ENCODE measurements at places on chromosomes 16 and 17.

DNA sequence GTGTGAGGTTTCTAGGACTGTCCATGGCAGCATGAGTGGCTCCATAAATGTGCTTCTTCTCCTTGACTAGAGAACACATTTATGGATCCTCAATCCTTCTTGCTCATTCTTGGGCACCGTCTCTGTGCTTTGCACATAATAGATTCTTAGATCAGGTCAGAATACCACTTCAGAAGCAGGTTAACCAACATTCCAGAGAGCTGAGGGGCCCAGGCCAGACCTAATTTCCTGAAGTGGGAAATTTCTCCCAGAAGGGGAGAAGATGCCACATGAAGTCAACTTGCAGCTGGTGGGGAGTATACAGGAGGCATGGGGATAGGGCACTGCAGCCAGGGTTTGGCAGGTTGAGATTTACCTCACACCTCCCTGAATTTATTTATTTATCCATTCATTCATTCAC lies 24.4 kb upstream of the VAT1L start:
- DNase-seq = no peak

- DNase-seq = no peak
These were observed 327.9 kb downstream of the HS3ST4 start for GRCh38 chr16:26019381-26020242.

- no peak for DNase-seq
These were observed 54.1 kb downstream of the IGF2BP1 start for GRCh38 chr17:49051269-49051668.

DNA sequence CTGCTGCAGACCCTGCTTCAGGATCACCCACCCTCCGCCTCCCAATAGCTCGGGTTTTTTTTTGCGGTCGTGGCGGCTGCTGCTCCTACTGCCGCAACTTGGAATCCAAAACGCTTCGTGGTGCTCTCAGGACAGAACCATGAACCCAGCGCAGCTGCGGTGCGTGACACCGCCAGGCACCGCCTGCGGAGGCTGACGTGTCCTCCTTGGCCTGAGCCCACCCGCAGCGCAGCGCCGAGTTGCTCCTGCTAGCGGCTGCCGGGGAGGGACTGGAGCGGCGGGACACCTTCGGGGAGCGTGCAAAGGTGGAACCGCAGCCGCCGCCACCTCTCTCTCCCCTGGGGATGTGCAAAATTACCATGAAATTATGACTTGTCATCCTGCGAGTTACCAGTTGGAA lies 1893.0 kb downstream of the TP53TG3F start:
- no peak for DNase-seq

- no peak for DNase-seq
These were observed 207.4 kb downstream of the MAF start for GRCh38 chr16:79393127-79393526.

- DNase-seq = no peak
These were observed 2.1 kb downstream of the HERPUD1 start for GRCh38 chr16:56933828-56934598.

DNA sequence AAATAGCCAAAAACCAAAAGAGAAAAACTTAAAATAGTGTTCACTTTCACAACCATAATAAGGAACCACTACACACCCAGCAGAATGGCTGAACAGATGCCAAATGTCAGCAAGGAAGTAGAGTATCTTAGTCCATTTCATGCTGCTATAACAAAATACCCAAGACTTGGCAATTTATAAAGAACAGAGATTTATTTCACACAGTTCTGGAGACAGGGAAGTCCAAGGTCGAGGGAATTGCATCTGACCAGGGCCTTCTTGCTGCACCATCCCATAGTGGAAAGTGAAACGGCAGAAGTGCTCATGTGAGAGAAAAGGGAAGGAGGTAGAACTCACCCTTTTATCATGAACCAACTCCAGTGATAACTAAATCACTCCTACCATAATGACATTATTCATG lies 33.8 kb upstream of the CCL22 start:
- no peak for DNase-seq

DNA sequence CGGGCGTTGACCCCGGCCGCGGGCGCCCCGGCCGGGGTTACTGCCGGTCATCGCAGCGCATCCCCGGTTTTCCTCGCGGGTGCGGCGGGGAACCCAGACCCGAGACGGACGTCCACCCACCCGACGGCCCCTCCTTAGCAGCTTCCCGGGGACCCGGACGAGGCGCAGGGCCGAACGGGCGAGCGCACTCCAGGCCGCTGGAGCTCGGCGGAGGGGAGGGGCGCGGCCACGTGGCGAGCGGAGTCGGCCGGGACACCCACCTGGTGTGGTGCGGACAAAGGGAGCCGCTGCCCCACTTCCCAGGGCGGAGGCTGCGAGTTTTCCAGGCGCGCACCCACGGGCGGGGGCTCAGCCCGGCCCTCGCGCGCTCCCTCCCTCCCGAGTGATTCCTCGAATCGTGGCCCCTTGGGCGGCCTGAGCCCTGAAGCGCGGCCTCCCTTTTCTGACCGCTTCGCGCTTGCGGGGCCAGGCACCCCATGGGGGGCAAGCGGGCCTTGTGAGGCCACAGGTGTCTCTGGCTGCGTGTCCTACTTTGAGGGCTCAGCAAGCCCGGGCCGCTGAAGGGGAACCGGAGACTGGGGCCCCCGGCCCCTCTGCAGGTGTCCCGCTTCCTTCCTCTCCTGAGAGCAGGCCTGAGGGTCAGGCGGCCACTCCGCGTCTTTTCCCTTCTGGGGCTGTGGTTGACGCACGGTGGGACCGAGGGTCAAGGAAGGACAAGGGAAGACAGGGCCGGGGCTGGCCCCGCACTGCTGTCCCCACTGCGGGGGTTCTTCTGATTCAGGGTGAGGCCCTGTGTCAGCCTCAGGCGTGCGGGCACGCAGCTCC lies 1.1 kb upstream of the FASN start:
- no peak for DNase-seq

GRCh38 chr16:1026784-1027500 lies 45.4 kb downstream of the SOX8 start:
- DNase-seq = no peak

DNA sequence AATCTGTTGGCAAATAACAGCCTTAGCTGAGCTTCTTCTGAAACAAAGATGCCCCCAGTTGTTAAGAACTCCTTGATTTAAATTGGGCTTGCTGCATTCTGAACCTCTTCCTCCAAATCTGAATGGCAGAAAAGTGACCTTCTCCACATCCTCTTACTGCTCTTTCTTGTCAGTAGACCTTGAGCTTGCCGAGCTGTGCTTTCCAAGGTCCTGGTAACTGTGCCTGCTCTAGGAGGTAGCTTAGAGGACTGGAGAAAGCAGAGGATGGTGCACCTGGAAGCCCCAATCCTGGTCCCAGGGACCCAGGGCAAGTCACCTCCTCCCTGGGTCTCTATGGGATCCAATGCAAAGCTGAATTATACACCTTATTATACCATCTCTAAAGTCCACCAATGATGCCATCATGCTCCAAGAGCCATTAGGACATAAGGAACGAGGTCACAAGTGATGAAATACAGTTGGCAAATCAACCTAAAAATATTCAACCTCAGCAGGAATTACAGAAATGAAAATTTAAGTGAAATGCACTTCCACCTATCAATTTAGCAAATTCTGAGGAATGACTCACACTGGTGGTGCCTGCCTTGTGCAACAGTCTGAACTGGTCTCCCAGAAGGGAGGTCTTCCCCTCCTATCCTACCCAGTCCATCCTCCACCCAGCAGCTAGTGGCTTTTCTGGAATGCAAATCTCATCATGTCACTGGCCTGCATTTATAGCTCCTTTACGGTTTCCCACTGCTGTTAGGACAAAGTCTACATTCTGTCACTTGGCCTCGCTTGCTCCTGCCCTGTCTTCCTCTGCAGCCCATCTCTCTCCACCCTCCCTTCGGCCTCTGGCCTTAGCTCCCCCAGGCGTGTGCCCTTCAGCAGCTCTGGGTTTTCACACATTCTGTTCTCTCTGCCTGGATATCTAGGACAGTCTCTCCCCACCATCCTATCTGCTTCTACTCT lies 36.6 kb downstream of the TOM1L2 start:
- DNase-seq = no peak

- DNase-seq = no peak
These were observed 48.1 kb downstream of the XPO6 start for GRCh38 chr16:28163699-28164098.
